ENCODE measurements at places on chromosomes 13 and 19.

GRCh38 chr13:64758521-64759244 is 2471.5 kb downstream of the PCDH9 start:
- no peaks in the 10 kb centered on the region for H3K36me3 ChIP-seq
- H3K27me3 ChIP-seq, result no peaks in the 10 kb centered on the region
- H3K27ac ChIP-seq, result no peak overlapping the region

- DNase-seq, result no peak
- H3K27ac ChIP-seq, result no peak overlapping the region
- H3K36me3 ChIP-seq, result no peaks in the 10 kb centered on the region
- H3K27me3 ChIP-seq, result no peaks in the 10 kb centered on the region
- no peaks in the 10 kb centered on the region for H3K4me1 ChIP-seq
These were observed 859.0 kb upstream of the SLITRK1 start for GRCh38 chr13:84741253-84741652.

DNA sequence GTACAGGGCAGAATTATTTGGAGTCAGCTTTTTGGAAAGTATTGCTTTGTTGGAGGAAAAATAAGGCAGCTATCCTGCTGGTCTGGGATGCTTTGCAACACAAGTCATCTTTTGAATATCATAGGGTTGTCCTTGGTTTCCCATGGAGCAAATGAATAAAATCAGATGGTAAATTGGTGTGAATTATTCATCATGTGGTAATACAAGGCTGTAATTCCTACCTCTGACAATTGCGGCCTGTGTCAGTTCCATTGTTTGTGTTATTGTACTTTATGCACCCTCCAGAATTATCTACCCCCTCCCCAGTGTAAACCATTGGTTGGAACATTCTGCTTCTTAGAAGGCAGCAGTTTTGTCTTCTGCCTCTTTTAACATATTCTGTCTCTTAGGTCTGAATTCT is 46.2 kb downstream of the RNASEH2B start:
- no peak overlapping the region for H3K4me3 ChIP-seq
- H3K36me3 ChIP-seq, result no peaks in the 10 kb centered on the region
- no peak overlapping the region for H3K27ac ChIP-seq

- H3K36me3 ChIP-seq, result no peaks in the 10 kb centered on the region
- no peaks in the 10 kb centered on the region for H3K27me3 ChIP-seq
- H3K27ac ChIP-seq, result no peak overlapping the region
- no peak overlapping the region for H3K4me3 ChIP-seq
- DNase-seq, result no peak
These were observed 12.9 kb upstream of the NDUFS7 start for GRCh38 chr19:1370579-1371361.

DNA sequence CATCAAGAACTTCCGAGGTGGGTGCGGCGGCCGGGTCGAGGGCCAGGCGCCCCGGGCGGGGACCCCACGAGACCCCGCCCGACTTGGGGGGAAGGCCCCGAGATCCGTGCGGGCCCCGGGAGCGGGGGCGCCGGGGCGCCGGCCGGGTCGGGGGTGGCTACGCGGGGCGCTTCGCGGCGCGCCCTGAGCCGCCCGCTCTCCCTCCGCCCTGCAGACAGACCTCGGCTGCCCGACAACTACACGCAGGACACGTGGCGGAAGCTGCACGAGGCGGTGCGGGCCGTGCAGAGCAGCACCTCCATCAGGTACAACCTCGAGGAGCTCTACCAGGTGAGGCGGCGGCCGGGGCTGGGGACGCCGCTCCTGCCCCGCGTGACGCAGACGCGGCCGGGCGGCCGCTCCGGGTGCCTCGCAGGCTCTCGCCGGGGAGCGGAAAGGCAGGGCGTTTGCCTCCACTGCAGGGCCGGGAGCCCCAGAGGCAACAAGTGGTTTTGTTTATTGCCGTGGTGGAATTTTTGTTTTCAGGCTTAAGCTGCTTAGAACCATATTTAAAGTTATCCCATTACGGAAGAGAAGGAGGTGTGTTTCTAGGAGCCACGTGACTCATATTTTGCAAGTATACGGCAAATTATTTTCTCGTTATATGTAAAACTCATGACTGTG is 477 bp downstream of the CUL4A start:
- H3K27me3 ChIP-seq, result no peaks in the 10 kb centered on the region
- H3K4me3 ChIP-seq, result peak overlapping the region; percentile 39
- peaks cover 78% of the 10 kb centered on the region for H3K4me1 ChIP-seq
- peak overlapping the region; percentile 89 for H3K27ac ChIP-seq

DNA sequence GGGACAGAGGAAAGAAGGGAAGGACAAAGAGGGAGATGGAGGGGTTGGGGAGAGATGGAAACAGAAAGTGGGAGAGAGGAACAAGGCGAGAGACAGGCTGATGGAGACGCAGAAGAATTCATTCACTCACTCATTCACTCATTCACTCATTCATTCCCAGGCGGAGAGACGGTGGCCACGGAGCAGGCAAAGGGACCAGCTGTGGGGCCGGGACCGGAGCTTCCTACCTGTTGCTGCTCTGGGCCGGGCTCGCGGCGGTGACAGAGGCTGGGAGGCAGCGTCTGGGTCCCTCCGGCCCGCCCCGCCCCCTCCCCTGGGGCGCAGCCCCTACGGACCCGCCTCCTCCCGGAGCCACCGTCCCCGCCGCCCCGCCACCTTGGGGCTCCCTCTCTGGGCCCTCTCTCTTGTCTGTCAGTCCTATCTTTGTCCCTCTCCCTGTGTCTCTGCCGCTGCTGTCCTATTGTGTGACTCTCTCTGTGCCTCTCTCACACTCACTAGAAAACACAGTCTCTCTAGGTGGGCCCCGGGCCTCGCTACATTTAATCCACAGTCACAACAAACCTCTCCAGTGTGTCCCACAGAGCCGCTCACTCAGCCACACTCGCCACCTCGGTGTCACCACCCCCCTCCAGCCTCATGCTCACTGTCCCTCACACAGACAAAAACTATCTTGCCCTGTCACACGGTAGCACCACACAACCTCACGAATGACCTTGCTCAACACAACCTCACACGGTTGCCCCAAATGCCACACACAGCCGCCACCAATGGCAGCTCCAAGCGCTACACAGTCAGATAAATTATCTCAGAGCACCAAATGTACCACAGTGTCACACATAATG is at the start of gene GNG8:
TSS of gene GNG8 (minus strand) at position 283 of the 842 bp plus-strand sequence. CDS start 1,520 bp downstream, outside the sequence.
- no peak within 1 kb of the TSS for H3K27ac ChIP-seq
- DNase-seq, result no peak
- H3K27me3 ChIP-seq, result no peaks in the 10 kb centered on the region
- H3K36me3 ChIP-seq, result no peaks in the 10 kb centered on the region

GRCh38 chr19:16088351-16089009 is 12.2 kb downstream of the TPM4 start:
- DNase-seq, result no peak
- peaks cover 53% of the 10 kb centered on the region for H3K4me1 ChIP-seq
- H3K4me3 ChIP-seq, result no peak overlapping the region
- H3K36me3 ChIP-seq, result peaks cover 79% of the 10 kb centered on the region
- no peak overlapping the region for H3K27ac ChIP-seq
- no peaks in the 10 kb centered on the region for H3K27me3 ChIP-seq

GRCh38 chr19:7376151-7376852 is 27.6 kb downstream of the ARHGEF18 start:
- DNase-seq, result no peak
- no peak overlapping the region for H3K4me3 ChIP-seq
- peaks cover 4% of the 10 kb centered on the region for H3K4me1 ChIP-seq
- no peaks in the 10 kb centered on the region for H3K27me3 ChIP-seq
- no peak overlapping the region for H3K27ac ChIP-seq

- H3K4me1 ChIP-seq, result no peaks in the 10 kb centered on the region
- H3K36me3 ChIP-seq, result no peaks in the 10 kb centered on the region
- no peak overlapping the region for H3K4me3 ChIP-seq
- no peaks in the 10 kb centered on the region for H3K27me3 ChIP-seq
- DNase-seq, result no peak
These were observed 89.7 kb downstream of the RAB20 start for GRCh38 chr13:110471833-110472162.

- peak overlapping the region; percentile 97 for H3K27ac ChIP-seq
- H3K4me3 ChIP-seq, result no peak overlapping the region
- H3K27me3 ChIP-seq, result no peaks in the 10 kb centered on the region
- peaks cover 78% of the 10 kb centered on the region for H3K4me1 ChIP-seq
These were observed 2.9 kb downstream of the RBM26 start for GRCh38 chr13:79403113-79403512.

DNA sequence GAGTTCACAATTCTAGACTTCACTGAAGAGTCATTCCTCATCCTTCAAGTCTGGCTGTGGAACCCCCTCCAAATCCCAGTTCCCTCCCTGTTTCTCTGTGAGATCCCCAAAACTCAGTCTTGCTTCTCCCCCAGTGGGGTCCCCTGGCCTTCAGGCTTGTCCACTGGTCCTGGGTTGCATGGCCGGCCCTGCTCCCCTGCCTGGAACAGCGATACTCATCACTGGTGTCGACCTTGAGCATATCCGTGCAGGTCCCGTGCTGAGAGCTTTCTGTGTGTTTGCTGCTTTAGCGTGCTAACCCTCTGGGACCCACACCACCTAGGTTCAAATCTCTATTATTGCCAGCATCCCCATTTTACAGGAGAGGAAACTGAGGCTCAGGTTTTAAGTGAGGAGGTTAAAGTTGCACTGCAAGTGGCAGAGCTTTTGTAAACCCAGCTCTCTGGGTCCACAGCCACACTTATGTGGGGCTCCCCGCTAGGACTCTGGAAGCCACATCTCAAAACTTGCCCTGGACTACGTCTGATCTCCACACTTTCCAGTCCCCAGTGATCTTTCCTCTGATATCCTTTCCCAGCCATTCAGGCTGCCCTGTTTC is 15.5 kb downstream of the LIPE start:
- H3K36me3 ChIP-seq, result no peaks in the 10 kb centered on the region
- no peak for DNase-seq
- H3K27me3 ChIP-seq, result no peaks in the 10 kb centered on the region
- no peak overlapping the region for H3K27ac ChIP-seq
- H3K4me1 ChIP-seq, result no peaks in the 10 kb centered on the region

GRCh38 chr19:40089462-40089861 is 1.3 kb downstream of the ZNF780A start:
- H3K27ac ChIP-seq, result peak overlapping the region; percentile 88
- H3K4me1 ChIP-seq, result peaks cover 34% of the 10 kb centered on the region

- no peaks in the 10 kb centered on the region for H3K27me3 ChIP-seq
- H3K27ac ChIP-seq, result peak overlapping the region; percentile 97
- peaks cover 60% of the 10 kb centered on the region for H3K4me1 ChIP-seq
- no peak for DNase-seq
- no peaks in the 10 kb centered on the region for H3K36me3 ChIP-seq
These were observed 9.9 kb upstream of the MKNK2 start for GRCh38 chr19:2060884-2061494.

GRCh38 chr13:50400035-50400726 is 384.9 kb downstream of the KCNRG start:
- no peaks in the 10 kb centered on the region for H3K36me3 ChIP-seq
- no peak for DNase-seq
- H3K4me3 ChIP-seq, result no peak overlapping the region
- H3K4me1 ChIP-seq, result no peaks in the 10 kb centered on the region
- no peaks in the 10 kb centered on the region for H3K27me3 ChIP-seq

- no peak for DNase-seq
- no peak overlapping the region for H3K4me3 ChIP-seq
These were observed 242.1 kb downstream of the DACH1 start for GRCh38 chr13:71624653-71625600.

DNA sequence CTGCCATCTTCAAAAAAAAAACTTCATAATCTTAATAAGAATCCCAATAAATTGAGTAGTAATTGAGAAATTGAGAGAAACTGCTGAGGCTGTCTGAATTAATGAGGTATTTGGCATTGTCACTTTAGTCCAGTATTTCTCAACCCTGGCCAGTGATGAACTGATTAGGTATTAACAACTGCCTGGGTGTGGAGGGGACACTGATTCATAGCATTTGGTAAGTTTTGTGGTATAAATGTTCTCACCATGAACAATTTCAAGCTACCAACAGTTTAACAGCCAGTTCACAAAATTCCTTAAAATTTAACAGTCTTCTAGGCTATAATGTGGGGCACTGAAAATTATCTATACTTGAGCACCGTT is 18.3 kb downstream of the GPC6 start:
- no peaks in the 10 kb centered on the region for H3K27me3 ChIP-seq
- H3K27ac ChIP-seq, result no peak overlapping the region
- no peak overlapping the region for H3K4me3 ChIP-seq
- no peaks in the 10 kb centered on the region for H3K4me1 ChIP-seq
- H3K36me3 ChIP-seq, result no peaks in the 10 kb centered on the region

DNA sequence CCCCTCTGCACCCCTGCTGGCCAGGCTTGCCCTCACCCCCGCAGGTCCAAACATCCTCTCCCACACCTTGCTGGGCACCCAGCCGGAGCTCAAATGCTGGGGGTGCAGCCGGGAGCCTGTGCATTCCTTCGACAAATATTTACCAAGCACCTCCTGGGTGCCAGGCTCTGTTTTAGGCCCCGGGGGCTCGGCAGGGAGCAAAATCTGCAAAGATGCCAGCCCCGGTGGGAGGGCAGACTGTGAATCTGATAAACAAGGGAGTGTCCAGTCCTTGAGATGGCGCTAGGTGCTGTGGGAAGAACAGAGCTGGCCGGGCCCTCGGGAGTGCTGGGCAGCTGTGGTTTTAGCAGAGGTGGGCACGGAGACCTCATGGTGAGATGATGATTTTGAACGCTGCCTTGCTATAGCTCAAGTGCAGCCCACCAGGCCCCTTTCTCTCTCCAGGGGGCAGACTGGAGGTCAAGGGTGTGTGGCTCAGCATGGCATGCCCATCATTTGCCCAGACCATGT is 10.6 kb downstream of the NFIX start:
- no peaks in the 10 kb centered on the region for H3K36me3 ChIP-seq
- no peaks in the 10 kb centered on the region for H3K4me1 ChIP-seq
- no peak overlapping the region for H3K27ac ChIP-seq
- no peak overlapping the region for H3K4me3 ChIP-seq

- H3K4me3 ChIP-seq, result no peak overlapping the region
- no peak overlapping the region for H3K27ac ChIP-seq
- H3K36me3 ChIP-seq, result no peaks in the 10 kb centered on the region
- no peaks in the 10 kb centered on the region for H3K27me3 ChIP-seq
These were observed 11.4 kb upstream of the IGFL1 start for GRCh38 chr19:46218160-46218559.

GRCh38 chr19:19468424-19469050 is 46.8 kb downstream of the TSSK6 start:
- no peak overlapping the region for H3K4me3 ChIP-seq
- no peaks in the 10 kb centered on the region for H3K27me3 ChIP-seq
- peaks cover 45% of the 10 kb centered on the region for H3K4me1 ChIP-seq
- no peak for DNase-seq

DNA sequence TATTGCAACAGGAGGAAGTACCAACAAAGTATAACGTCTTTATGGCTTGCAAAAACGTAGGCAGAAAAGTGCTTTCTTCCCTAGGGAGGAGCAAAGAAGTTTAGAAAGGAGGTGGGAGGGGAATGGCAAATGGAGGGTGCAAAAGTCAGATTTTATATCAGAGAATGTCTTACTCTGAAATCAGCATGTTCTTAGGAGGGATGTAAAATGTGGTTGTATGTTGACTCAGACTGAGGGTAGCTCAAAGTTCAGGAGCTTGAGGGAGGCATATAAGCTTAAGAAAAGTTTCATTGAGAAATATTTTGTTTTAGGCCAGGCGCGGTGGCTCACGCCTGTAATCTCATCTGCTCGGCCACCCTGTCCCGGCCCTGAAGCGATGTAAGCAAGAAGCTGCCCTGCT is 1.7 kb downstream of the ZNF90 start:
- H3K27me3 ChIP-seq, result no peaks in the 10 kb centered on the region
- no peaks in the 10 kb centered on the region for H3K36me3 ChIP-seq
- H3K4me3 ChIP-seq, result no peak overlapping the region
- DNase-seq, result no peak
- no peak overlapping the region for H3K27ac ChIP-seq

All from CD4-positive, alpha-beta memory T cell (primary cell).